Cardiac muscle cell (in vitro differentiated cells and primary cell): ENCODE measurements at places on chromosomes 1 and 21. TPM values are rescaled to one million over a fixed set of nuclear protein-coding genes. Genes with fewer than 3 reads are reported as not detected.
A peak's percentile ranks its signal among the peaks of the same experiment; 100 is the strongest.

- no peak overlapping the region for H3K4me3 ChIP-seq
- peaks cover 45% of the 10 kb centered on the region for H3K4me1 ChIP-seq
- peaks cover 25% of the 10 kb centered on the region for H3K36me3 ChIP-seq
- peak overlapping the region; percentile 98 for H3K27ac ChIP-seq
These were observed 36.1 kb downstream of the TRIM11 start for GRCh38 chr1:228370439-228370940.

DNA sequence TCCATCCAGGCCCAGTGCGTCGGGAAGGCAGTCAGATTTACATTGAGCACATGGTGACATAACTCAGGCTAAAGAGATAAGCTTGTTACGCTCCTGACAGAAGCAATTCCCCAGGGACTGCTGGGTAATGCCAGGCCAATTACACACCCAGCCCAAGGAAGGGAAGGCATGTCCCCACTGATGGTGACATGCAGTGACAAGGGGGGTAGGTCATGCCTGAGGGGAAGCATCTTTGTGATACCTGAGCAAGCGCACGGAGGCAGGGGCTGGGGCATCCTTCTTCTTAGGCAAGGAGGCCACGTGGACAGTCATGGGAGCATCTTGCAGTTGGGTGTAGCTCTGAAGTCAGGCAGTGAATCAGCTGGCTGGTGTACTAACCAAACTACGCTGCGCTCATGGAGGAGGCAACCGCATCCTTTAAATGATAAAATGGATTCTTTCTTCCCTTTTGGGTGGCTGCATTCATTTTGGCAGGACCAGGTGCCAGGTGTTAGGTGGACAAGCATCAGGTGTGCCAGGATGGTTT, 39.6 kb upstream of the GRIK3 start:
- no peak overlapping the region for H3K4me3 ChIP-seq
- H3K27ac ChIP-seq = no peak overlapping the region
- peaks cover 9% of the 10 kb centered on the region for H3K4me1 ChIP-seq
- H3K36me3 ChIP-seq = no peaks in the 10 kb centered on the region
- H3K27me3 ChIP-seq = no peaks in the 10 kb centered on the region

- H3K27me3 ChIP-seq = peaks cover 4% of the 10 kb centered on the region
- H3K36me3 ChIP-seq = no peaks in the 10 kb centered on the region
- no peak overlapping the region for H3K27ac ChIP-seq
- H3K4me3 ChIP-seq = no peak overlapping the region
These were observed 4.7 kb downstream of the LAX1 start for GRCh38 chr1:203769505-203770343.

DNA sequence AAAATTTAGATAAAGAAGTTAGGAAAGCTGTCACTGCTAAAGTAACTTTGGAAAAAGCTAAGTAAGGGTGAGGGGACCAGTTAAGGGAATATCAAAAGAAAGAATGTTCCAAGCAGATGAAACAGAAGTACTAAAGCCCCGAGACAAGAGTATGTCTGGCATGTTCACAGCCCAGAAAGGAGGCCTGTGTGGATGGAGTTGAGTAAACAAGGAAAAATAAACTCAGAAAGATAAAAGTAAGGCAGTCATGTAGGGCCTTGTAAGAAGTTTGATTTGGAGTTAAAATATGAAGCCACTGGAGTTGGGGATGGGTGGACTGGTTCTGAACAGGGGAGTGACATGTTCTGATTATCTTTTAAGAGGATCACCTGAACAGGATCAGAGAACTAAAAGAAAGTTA, 177.9 kb downstream of the CDC42BPA start:
- no peaks in the 10 kb centered on the region for H3K27me3 ChIP-seq
- peaks cover 20% of the 10 kb centered on the region for H3K36me3 ChIP-seq
- DNase-seq = no peak

GRCh38 chr1:199453723-199454122, 573.8 kb upstream of the NR5A2 start:
- H3K27me3 ChIP-seq = no peaks in the 10 kb centered on the region
- DNase-seq = no peak
- no peaks in the 10 kb centered on the region for H3K4me1 ChIP-seq
- no peaks in the 10 kb centered on the region for H3K36me3 ChIP-seq
- H3K27ac ChIP-seq = no peak overlapping the region

- no peak overlapping the region for H3K27ac ChIP-seq
- DNase-seq = no peak
- no peaks in the 10 kb centered on the region for H3K36me3 ChIP-seq
- H3K27me3 ChIP-seq = no peaks in the 10 kb centered on the region
- H3K4me3 ChIP-seq = no peak overlapping the region
- H3K4me1 ChIP-seq = peaks cover 16% of the 10 kb centered on the region
These were observed 1.4 kb upstream of the TLCD4 start for GRCh38 chr1:95115708-95116137.

DNA sequence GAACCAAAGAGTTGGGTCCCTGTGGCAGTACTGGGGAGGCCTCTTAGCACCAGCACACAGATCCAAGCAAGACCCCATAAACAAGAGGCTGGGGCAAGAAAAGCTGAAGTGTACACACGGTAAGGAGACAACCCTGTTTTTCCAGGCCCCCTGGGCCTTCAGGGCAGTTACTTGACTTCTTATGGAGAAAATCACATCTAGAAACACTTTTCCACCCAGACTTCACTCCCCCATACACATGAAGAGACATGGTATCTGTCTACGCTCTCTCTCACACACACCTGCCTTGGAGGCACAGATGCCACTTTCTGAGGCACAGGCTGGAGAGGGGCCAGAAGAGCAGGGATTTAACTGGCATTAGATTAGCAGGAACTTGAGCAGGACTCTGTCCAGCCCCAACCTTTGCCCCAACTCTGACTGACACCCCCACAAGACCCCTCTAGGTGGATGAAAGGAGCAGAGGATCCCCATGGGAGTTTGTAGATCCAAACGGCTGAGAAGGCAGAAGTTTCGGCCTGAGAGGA, 2.2 kb downstream of the CERS2 start:
- peaks cover 15% of the 10 kb centered on the region for H3K36me3 ChIP-seq
- peak overlapping the region; percentile 5 for H3K4me3 ChIP-seq
- no peaks in the 10 kb centered on the region for H3K27me3 ChIP-seq
- peaks cover 38% of the 10 kb centered on the region for H3K4me1 ChIP-seq

DNA sequence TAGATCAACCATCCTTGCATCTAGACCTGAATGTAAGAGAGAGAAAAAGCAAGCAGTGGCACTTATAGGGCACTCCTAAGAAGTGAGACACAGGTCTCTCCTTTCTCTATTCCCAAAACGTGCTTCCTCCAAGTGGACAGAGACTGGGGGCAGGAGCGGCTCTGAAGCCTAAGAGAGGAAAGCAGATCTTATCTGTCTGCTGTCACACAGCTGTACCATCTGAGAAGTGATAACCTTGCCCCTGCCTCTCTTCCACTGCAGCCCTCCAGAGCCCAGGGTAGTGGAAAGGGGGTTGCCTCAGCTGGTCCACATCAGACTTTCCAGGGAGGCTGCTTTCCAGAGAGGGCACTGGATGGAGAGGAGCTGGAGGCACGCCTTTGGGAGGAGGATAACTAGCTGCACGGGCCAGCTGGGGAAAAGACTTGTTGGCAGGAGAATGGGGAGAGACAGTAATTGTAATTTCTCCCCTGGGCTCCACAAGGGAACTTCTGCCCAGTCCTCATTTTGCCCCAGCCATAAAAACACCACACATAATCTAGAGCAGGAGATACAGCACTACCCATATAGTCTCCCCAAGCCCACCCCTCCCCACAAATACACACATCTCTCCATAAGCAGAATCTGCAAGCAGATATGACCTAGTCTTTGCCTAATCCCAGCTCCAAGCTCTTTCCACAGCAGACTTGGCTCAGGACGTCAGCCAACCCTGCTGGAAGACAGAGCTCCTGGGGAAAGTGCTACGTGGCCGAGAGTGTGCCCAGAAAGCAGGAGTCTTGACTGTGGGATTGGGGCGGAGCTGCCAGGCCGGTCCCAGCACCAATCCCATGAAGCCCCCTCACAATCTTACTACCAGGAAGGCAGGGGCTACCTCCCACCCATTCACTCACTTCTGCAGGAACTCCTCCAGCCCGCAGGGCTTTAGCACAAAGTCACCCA, 31.2 kb downstream of the PIK3C2B start:
- no peaks in the 10 kb centered on the region for H3K27me3 ChIP-seq
- no peak overlapping the region for H3K27ac ChIP-seq
- H3K4me3 ChIP-seq = no peak overlapping the region
- DNase-seq = no peak
- peaks cover 37% of the 10 kb centered on the region for H3K4me1 ChIP-seq

- H3K27me3 ChIP-seq = no peaks in the 10 kb centered on the region
- H3K36me3 ChIP-seq = peaks cover 30% of the 10 kb centered on the region
- peaks cover 26% of the 10 kb centered on the region for H3K4me1 ChIP-seq
- H3K27ac ChIP-seq = peak overlapping the region; percentile 92
These were observed 6.0 kb downstream of the TXNIP start for GRCh38 chr1:145990249-145990855.

The LMO4 gene
- total RNA-seq = 126 and 136 TPM in 2 replicates

GRCh38 chr1:218553197-218553596, 208.1 kb downstream of the TGFB2 start:
- no peaks in the 10 kb centered on the region for H3K27me3 ChIP-seq
- no peak for DNase-seq
- no peaks in the 10 kb centered on the region for H3K36me3 ChIP-seq
- H3K4me3 ChIP-seq = no peak overlapping the region

GRCh38 chr21:35543746-35544145, 494.6 kb upstream of the RUNX1 start:
- no peaks in the 10 kb centered on the region for H3K4me1 ChIP-seq
- H3K27ac ChIP-seq = no peak overlapping the region
- H3K36me3 ChIP-seq = no peaks in the 10 kb centered on the region

DNA sequence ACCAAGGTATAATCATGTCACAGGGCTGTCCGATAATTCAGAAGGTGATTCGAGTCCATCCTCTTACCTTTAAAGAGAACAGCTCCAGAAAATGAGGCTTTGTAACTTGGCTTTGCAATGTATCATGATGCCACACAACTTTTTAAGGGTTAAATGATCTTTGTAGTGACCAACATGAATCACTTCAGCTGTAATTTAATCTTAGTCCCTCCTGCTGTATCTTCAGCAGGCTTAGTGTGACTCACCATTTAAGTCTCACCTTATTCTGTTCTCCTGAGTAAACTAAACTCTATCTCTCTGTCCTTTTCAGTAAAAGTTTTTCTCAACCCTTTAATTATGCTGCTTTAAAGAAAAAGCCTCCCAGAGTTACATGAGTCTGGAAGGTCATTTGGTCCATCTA, 1.9 kb upstream of the HIVEP3 start:
- peaks cover 7% of the 10 kb centered on the region for H3K4me1 ChIP-seq
- H3K36me3 ChIP-seq = no peaks in the 10 kb centered on the region
- no peak overlapping the region for H3K27ac ChIP-seq
- peaks cover 15% of the 10 kb centered on the region for H3K27me3 ChIP-seq
- H3K4me3 ChIP-seq = no peak overlapping the region
- no peak for DNase-seq

DNA sequence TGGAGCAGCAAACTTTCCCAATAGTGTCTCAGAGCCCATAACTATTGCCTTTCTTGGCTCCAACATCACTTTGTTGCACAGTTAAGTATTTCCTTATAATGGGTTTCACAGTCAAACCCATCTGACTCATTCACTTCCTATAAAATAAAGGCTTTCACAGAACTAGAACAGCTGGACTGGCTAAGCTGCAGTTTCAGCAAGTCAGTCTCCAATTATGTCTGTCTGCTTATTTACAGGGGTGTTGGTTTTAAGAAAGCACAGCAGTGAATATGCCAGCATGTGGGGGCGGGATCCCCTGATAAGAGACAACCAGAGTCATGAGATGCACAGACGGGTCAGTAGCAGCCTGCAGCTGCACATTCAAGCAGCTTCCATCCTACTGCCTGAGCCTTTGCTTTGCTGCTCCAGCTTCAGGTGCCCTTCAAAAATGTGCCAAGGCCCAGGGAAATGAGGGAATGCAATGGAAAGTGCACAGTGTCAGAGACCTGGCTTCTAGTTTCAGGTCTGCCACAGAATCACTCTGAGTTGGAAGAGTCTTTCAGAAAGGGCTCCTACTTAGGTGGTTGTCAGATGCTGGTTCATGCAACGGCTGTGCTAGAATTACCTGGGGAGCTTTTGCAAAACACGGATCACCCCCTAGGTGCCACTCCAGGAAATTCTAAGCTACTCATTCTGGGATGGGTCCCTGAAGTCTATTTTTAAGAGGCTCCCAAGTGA, 24.8 kb downstream of the RNF19B start:
- no peak overlapping the region for H3K4me3 ChIP-seq
- H3K27me3 ChIP-seq = no peaks in the 10 kb centered on the region
- no peak for DNase-seq
- no peak overlapping the region for H3K27ac ChIP-seq

- H3K4me1 ChIP-seq = no peaks in the 10 kb centered on the region
- no peak overlapping the region for H3K27ac ChIP-seq
- DNase-seq = peak; percentile 20
- no peak overlapping the region for H3K4me3 ChIP-seq
- H3K27me3 ChIP-seq = no peaks in the 10 kb centered on the region
- H3K36me3 ChIP-seq = no peaks in the 10 kb centered on the region
These were observed 2.0 kb downstream of the TNFSF18 start for GRCh38 chr1:173048621-173049321.

- no peak overlapping the region for H3K4me3 ChIP-seq
- H3K4me1 ChIP-seq = peaks cover 11% of the 10 kb centered on the region
- H3K36me3 ChIP-seq = no peaks in the 10 kb centered on the region
- no peaks in the 10 kb centered on the region for H3K27me3 ChIP-seq
- H3K27ac ChIP-seq = no peak overlapping the region
- peak; percentile 37 for DNase-seq
These were observed 112.5 kb upstream of the KCNK2 start for GRCh38 chr1:214970016-214970415.

- no peak overlapping the region for H3K27ac ChIP-seq
- no peak overlapping the region for H3K4me3 ChIP-seq
- H3K27me3 ChIP-seq = peaks cover 4% of the 10 kb centered on the region
- no peaks in the 10 kb centered on the region for H3K36me3 ChIP-seq
- no peaks in the 10 kb centered on the region for H3K4me1 ChIP-seq
These were observed 147.5 kb downstream of the PTPRU start for GRCh38 chr1:29383746-29384371.

DNA sequence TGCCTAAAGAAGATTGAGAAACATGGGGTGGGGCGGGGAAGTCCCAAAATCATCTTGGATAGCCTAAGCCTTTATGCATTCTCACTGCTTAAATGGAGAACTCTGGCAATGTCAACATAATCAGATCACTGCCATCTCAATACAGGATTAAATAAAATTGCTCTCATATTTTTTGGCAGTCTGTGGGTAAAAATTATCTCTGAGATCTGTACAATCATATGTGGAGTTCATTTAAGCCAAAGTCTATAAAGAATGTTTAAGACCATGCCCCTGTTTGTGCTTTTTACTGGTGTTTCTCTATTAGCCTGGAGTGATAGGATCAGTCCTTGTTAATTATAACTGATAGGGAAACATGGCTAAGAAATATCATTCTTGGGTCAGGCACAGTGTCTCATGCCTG, 136.3 kb downstream of the GPR52 start:
- DNase-seq = no peak
- no peaks in the 10 kb centered on the region for H3K36me3 ChIP-seq
- H3K27me3 ChIP-seq = no peaks in the 10 kb centered on the region

The LCE1D gene
- total RNA-seq = not detected in 2 replicates
